ENCODE measurements at places on chromosomes 7 and 10.

DNA sequence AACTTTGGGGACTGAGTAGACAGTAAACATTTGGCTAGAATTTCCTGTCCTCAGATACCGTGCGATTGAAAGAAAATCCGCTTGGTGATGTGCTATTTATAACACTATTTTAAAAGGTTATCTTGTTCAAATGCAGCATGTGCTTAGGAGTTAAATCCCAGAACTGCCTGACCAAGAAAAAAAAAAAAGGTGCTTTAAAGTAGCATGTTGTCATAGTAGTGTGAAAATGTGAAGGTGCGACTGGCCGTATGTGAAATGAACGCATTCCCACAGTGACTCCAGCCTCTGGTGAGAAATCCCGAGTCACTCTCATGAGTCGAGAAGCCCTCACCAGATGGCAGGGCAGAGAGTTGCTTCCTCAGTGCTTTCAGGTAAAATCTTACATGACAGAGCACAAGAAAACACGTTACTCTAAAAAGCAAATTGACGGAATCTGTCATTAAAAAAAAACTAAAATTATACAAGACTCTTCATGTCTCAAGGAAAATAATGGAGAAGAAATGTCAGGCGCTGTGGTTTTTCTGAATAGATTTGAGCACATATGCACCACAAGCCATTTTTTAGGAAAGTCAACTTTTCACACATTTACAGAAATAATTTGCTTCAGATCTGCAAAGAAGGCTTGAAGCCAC is 18.4 kb upstream of the KLF6 start:
- DNase-seq = no peak

DNA sequence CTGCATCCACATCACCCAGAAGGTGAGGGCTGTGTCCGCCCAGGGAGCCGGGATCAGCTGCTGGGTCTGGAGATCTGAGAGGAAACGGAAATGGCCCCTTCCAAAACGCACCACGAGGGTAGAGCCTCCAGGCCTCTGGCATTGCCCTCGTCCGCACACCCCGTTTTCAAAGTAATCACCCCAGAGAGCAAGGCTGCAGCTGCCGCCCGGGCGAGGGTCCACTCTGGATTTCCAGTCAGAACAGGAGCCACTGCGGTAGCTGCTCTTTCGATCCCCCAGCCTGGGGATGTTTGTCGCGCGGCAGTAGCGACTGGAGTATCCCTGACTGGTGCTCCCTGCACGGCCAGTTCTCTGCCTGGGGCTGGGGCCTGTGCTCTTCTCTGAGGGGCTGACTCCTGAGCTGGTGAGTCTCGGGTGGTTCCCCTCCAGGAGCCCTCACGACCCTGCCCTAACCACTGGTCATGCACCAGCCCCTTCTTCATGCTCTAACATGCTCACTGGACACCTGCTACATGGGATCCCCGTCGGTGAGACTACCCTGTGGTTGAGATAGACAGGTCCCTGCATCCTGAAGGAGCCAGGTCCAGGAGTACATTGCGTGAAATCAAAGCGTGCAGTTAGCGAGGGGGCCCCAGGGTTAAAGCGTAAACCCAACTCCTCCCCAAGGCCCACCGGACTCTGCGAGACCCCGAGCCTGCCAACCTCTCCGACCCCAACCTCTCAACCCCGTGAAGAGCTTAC is 99.2 kb downstream of the FOXL3 start:
- no peak for DNase-seq

DNA sequence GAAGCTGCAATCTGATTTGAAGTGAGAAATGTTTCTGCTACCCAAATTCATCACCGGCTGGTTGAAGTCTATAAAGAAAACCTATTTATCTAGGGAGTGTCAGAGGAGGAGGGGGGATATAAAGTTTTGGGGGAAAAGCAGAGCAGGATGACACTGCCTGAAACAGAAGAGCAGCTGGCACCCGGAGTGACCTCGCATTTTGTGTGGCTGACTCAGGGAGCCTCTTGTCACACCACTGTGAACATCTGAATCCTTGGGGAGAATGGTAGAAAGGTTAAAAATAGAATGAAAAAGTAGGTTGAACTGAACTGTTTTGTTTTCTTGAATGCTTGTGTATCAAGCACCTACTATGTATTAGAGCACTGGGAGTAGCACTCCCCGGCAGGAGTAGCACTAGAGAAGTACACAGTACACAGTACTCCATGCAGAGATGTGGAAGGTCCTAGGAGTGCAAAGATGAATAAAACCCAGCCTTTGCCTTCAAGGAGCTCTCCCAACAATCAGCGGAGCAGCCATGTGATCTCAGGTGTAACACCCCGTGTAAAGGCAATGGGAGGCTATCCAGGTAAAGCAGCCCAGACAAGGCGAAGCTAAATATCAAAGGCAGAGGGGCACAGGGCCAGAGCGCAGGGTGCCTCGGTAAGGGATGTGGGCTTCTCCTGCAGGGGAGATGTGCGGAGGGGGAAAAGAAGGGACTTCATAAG is 13.5 kb downstream of the CRTAC1 start:
- no peak for DNase-seq

DNA sequence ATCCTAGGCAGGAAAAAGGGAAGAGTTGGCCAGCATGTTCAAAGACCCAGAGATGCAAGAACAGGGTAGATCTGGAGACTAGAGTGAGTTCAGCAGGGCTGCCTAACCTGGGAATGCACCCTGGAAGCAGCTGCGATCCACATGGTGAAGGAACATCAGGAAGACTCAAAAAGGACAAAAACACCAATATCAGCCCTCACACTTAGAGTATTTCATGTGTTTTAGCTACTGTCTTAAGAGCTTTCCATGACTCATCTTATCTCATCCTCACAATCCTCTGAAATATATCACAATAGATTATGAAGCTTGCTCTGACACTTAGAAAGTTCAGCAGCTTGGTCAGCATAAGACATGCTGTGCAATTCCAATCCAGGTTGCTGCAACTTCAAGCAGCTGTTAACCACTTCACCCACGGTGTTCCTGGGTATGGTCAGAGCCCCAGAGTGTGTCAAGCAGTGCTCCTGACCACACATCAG is 380.9 kb downstream of the PARD3 start:
- no peak for DNase-seq

GRCh38 chr7:1697499-1698125 is 27.5 kb downstream of the ELFN1 start:
- no peak for DNase-seq

GRCh38 chr7:154628556-154628955 is 374.4 kb downstream of the PAXIP1 start:
- DNase-seq = no peak

- DNase-seq = no peak
Measured at GRCh38 chr10:73873838-73874215, 528 bp downstream of the CAMK2G start.

DNA sequence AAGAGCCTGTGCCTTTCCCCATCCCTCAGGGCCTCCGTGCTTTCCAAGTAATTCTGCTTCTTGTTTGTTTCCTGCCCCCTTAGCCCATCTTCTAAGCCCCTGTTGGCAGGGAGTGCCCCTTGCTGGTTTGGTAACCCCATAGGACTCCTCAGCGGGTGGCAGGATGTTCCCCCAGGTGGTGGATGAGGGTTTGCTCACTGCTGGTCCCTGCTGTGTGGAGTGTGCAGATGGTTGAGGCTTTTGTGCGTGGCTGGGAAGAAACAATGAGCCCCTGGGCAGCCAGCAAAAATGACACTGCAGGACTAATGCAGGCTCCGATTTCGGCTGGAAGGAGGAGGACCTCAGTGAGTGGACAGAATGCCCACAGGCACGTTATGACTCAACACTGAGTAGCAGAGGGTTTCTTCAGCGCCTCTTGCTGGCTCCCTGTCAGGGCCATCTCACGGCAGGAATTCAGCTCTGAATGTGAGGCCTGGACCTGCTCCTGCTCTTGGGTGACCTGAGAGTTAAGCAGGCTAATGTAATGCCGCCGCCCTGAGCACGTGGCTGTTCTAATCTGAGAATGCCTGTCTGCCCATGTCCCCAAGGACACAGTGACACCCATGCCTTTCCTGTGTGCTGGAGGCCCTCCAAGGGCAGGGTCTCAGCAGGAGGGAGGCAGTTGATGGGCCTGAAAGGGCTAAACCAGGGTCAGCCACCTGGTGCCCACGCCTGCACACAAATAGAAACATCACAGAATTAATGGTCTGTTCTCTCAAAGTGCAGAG is 16.6 kb downstream of the BAG3 start:
- DNase-seq = peak; percentile 95

- DNase-seq = no peak
Measured at GRCh38 chr7:124310934-124311390, 278.1 kb upstream of the TMEM229A start.

DNA sequence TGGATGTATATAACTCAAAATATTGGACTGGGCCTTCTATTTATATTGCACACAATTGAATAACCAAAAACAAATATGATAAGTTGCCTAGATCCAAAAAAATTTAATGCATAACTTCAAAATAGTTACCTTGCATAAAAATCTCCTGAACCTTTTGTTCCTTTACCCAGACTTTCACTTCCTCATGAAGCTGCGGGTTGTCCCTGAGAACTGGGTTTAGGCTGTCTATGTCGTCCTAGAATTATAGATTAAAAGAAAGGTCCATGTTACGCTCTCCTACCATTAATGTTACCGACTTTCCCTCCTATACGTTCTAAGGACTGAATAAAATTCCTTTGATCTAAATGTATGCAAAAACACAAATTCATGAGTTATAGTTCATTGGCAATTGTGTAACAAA is 86.6 kb downstream of the NRBF2 start:
- DNase-seq = no peak

DNA sequence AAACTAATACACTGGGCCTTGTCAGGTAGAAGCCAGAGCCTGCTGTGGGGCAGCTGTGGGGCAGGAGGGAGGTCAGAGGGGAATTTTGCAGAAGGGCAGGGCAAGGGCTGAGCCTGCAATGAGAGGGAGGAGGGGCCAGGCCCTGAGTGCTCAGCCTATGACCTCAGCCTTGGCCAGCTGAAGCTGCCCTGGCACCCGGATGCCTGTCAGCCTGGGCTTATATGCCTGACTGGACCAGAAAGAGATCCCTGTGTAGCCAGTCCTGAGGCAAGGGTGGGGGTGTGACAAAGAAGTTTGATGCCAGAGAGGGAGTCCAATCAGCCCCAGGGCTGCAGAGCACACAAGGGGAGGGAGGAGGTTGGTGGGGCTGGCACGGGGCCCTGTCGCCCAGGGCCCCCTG is 22.3 kb upstream of the PRRT4 start:
- DNase-seq = no peak

DNA sequence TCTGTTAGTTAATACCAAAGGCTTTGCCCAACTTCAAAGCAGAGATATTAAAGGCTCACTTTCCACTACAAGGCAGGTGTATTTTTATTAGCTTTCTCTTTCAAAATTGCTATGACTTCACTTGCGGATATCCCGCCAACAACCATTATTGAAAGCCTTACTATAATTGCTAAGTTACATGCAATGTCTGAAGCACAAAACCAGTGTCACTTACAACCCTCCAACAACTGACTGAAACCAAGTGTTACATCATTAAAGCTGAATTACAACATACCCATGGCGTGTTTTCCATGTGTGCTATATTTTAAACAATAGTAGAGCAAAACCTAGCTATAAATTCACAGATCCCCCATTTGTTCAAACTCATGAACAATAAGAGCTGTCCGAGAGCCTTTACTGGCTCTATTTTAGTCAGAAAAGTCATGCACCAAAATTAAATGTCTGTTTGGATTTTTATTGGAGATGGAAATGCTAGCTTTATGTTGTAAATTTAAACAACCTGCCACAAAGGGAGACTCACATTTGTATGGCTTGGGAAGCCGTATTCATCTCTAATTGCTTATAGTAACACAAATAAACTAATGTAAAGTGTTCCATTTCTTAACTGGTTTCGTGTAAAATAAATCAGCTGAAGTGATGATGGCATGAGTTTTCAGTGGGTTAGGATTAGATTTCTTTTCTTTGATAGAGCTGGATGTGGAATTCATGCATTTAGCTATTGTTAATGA is 227.1 kb downstream of the AGMO start:
- no peak for DNase-seq

DNA sequence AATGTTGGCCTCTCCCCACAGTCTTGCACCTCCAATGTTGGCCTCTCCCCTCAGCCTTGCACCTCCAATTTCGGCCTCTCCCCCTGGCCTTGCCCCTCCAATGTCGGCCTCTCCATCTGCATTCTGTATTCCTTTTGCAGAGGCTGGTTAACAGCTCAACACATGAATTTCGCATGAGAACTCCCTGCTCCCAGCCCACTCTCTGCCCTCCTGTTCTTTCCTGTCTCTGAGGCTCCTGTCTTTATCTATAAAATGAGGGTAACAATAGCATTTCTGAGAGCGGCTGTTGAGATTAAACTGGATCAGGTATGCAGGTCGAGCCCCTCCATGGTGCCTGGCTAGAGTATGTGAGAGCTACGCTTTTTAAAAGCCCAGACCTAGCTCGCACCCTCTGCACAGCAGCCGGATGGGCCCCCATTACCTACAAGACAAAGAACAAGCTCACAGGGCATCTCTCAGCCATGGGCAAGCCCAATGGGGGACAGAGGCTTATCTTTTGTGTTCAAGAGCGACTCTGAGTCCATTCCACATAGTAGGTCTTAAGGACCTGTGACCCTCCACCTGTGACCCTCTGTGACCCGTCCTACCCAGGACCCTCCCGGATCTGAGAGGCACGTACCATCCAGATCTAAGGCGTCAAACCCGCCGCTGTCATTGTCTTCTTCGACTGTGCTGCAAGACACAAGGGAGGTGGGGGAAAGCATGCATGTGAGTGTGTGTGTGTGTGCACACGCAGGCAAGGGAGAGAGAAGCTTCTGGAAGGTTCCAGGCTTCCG is 82.2 kb upstream of the GNA12 start:
- DNase-seq = no peak
